Activated naive CD8-positive, alpha-beta T cell treated with anti-CD3 and anti-CD28 coated beads for 36 hours (primary cell): ENCODE measurements at places on chromosomes 7 and 10. TPM values are rescaled to one million over a fixed set of nuclear protein-coding genes. Genes with fewer than 3 reads are reported as not detected.

DNA sequence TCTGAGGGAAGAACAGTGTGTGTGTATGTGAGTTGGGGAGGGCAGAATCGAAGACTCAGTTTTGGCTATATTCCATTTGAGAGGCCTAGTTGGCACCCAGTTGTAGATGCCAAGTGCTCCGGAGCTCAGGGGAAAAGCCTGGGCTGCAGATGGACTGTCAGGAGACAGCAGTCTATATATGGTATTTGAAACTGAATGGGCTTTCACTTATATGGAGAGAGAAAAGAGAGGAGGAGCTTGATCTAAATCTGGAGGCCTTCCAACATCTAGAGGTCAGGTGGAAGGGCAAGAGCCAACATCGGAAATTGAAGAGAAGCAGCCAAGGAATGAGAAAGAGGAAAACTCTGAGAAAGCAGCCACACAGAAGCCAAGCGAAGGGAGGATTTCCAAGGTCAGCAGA lies 350.8 kb upstream of the BMPER start:
- no peak for DNase-seq
- no peak overlapping the region for H3K27ac ChIP-seq
- H3K4me3 ChIP-seq, result no peak overlapping the region

Gene CDH23
- 1.4 TPM for total RNA-seq

Gene GNG11
- total RNA-seq, result not detected

GRCh38 chr10:68074031-68074774 lies 880 bp downstream of the HERC4 start:
- H3K4me1 ChIP-seq, result peaks cover 35% of the 10 kb centered on the region
- H3K27me3 ChIP-seq, result no peaks in the 10 kb centered on the region
- DNase-seq, result no peak
- peak overlapping the region; percentile 95 for H3K4me3 ChIP-seq

Gene UCMA
- total RNA-seq, result not detected

DNA sequence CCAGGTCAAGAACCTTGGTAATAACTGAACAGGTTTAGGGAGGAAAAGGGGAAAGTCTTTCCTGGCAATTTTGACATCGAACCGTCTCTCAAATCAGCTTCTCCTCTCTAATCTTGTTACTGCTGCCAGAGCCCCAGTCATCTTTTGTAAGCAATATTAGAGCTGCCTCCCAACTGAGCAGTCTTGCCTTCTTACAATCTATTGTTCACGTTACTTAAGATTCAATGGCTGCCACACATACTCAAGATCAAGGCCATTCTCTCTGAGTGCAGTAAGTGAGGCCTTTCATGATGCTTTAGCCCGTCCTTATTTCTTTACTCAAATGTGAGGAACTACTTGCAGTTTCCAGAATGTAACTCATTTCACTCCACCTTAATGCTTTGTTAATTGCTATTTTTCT lies 12.4 kb downstream of the NET1 start:
- H3K4me1 ChIP-seq, result no peaks in the 10 kb centered on the region
- no peak for DNase-seq
- H3K36me3 ChIP-seq, result peaks cover 17% of the 10 kb centered on the region
- no peaks in the 10 kb centered on the region for H3K27me3 ChIP-seq
- no peak overlapping the region for H3K27ac ChIP-seq
- no peak overlapping the region for H3K4me3 ChIP-seq

DNA sequence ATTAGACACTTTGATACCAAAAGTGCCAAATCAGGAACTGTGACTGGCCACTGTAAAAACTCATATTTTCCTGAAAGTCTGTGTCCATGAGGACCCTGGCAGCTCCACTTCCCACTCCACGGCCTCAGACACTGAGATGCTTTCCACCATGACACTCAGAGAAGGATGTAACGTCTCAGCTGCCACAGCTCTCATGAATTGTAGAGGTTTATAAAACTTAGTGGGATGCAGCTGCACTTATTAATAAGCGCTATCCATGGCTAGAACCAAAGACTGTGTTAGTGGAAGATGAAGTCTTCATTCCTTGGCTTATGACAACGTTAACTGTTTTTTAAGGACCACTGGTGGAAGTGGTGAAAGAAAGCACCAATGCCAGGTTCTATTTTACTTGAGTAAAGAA lies 121.0 kb downstream of the ITIH5 start:
- no peaks in the 10 kb centered on the region for H3K27me3 ChIP-seq
- H3K36me3 ChIP-seq, result no peaks in the 10 kb centered on the region
- H3K27ac ChIP-seq, result no peak overlapping the region
- no peaks in the 10 kb centered on the region for H3K4me1 ChIP-seq
- H3K4me3 ChIP-seq, result no peak overlapping the region

- H3K4me1 ChIP-seq, result no peaks in the 10 kb centered on the region
- H3K36me3 ChIP-seq, result no peaks in the 10 kb centered on the region
- peaks cover 9% of the 10 kb centered on the region for H3K27me3 ChIP-seq
- H3K27ac ChIP-seq, result no peak overlapping the region
- no peak overlapping the region for H3K4me3 ChIP-seq
- DNase-seq, result no peak
Observed at GRCh38 chr10:122051609-122052385, 62.8 kb downstream of the TACC2 start.

Gene OAT
- 47.1 TPM for total RNA-seq

DNA sequence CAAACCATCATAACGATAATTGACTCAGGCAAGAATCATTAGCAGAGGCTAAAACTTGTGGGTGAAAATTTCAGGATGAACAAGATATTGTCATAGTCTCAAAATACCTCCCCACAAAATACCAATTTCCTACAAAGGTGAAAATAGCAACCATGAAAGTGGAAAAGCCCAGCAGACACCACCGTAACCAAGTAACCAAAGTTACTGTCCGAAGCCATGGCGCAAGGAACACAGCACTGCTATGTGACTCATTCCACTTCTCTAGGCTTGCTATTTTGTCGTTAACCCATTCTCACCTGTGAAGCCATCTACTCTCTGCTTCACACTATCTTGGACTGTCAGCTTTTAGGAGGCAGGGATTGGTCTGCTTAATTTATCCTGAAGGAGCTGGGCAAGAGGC lies 113.8 kb upstream of the CACUL1 start:
- no peak overlapping the region for H3K4me3 ChIP-seq
- no peak for DNase-seq
- peaks cover 7% of the 10 kb centered on the region for H3K27me3 ChIP-seq

DNA sequence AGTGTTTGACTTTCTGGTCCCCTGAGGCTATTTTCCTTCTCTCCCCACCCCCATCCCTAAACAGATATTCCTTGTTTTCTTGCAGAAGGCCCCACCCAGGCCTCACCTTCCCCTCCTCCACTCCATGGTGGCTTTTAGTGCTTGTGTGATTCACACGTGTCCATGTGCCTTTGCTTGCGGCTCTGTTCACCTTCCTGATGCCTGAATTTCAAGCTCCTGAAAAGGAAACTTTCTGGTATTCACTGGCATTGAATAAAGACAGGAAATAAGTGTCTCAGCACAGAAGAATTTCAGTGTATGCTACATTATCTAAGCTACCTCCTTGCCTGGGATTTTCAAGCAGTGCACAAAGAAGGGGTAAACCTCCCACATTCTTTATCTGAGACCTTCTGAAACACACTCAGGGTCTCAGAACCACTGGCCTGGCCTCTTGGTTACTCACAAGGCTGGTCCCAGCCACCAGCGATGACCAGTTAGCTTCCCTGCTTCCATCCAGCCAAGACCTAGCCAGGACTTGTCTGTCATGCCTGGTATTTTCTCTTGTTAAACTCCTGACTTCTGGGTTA lies 17.2 kb upstream of the UBE2H start:
- no peaks in the 10 kb centered on the region for H3K36me3 ChIP-seq
- H3K27me3 ChIP-seq, result no peaks in the 10 kb centered on the region
- no peak for DNase-seq

Gene USP6NL
- total RNA-seq, result 5.6 TPM

GRCh38 chr7:150967349-150967748 lies 10.8 kb downstream of the KCNH2 start:
- H3K4me3 ChIP-seq, result no peak overlapping the region
- H3K27me3 ChIP-seq, result peaks cover 4% of the 10 kb centered on the region
- H3K36me3 ChIP-seq, result no peaks in the 10 kb centered on the region
- peaks cover 4% of the 10 kb centered on the region for H3K4me1 ChIP-seq
- no peak overlapping the region for H3K27ac ChIP-seq

Gene CPA2
- not detected for total RNA-seq

GRCh38 chr10:113788604-113789083 lies 37.2 kb downstream of the PLEKHS1 start:
- DNase-seq, result no peak
- no peaks in the 10 kb centered on the region for H3K4me1 ChIP-seq
- peaks cover 5% of the 10 kb centered on the region for H3K27me3 ChIP-seq
- H3K36me3 ChIP-seq, result no peaks in the 10 kb centered on the region

Gene CALML3
- not detected for total RNA-seq
